ENCODE measurements at places on chromosomes 4 and X.

GRCh38 chrX:115504167-115504566 lies 56.8 kb upstream of the PLS3 start:
- DNase-seq: no peak

GRCh38 chr4:88753658-88754571 lies 56.3 kb upstream of the NAP1L5 start:
- DNase-seq: no peak

- DNase-seq: no peak
Observed at GRCh38 chr4:188110741-188111471, 1.5 kb upstream of the TRIML2 start.

- peak; percentile 63 for DNase-seq
Observed at GRCh38 chrX:107537815-107538214, 88.4 kb downstream of the FRMPD3 start.

DNA sequence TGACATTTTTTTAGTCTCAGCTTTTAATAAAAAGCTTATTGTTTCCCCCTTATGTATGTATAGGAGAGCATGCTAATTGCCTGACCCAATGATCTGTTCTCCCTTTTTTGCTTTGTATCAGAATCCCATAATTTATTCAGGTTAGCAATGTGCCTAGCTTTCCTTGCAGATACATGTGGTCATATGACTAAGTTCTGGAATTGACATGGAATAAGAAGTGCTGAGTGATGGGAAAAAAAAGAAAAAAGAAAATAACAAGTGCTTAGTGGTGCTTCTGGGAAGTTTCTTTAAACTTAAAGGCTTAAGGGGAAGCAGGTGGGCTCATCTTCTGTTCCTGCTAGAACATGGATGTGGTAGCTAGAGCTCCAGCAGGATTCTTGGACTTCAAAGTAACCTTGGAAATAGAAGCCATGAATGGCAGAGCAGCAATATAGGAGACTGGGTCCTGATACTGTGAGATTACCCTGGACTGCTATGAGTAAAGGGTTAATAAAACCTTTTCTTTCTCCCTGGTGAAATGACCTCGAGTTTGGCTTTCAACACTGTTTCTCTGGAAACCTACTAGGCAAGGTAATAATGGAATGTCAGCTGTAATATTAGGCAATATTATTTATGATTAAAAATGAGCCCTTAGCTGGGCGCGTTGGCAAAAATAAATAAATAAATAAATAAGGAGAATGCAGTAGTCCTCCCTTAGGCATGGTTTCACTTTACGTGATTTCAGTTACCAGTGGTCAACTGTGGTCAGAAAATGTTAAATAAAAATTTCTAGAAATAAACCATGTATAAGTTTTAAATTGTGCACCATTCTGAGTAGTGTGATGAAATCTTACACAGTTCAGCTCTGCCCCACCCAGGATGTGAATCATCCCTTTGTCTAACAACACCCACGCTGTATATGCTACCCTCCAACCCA lies 16.7 kb upstream of the RBM41 start:
- no peak for DNase-seq

DNA sequence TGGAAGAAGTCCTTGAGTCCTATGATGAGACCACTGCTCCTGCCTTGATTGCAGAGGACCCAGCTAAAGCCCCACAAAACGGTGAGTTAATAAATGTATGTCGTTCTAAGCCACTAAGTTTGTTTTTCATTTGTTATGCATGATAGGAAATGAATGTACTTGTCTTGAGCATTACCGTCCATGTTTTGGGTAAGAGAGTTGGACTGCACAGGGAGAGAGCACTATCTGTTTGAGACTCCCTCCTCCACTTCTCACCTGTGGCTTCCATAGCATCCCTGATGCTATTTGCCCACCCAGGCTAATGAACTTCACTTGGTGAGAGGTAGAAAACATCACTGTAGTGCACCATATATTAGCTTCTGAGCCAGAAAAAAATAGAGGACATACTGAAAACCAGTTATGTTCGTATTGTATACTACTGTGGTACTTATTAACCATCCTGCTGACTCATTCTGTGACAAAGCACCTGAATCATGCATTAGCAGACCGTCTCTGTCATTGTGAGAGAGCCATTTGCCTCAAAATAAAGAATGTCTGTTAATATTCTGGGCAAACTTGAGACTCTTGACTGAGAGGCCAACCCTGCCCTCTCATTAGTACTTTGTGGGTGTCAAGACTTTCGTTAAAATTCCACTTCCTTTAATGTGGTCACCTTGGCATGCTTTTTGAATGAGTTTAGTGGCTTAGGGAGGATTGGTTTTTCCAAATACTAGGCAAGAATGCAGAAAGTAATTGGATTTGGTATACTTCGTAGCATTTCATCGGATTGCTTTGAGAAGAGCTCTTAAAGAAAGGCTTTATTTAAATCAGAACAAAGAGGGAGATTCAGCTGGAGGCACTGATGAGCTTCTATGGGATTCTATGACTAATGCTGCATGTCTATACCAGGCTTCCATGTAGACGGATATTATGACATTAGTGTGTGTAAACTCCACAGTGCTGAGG lies 99.3 kb upstream of the GRPR start:
- no peak for DNase-seq

DNA sequence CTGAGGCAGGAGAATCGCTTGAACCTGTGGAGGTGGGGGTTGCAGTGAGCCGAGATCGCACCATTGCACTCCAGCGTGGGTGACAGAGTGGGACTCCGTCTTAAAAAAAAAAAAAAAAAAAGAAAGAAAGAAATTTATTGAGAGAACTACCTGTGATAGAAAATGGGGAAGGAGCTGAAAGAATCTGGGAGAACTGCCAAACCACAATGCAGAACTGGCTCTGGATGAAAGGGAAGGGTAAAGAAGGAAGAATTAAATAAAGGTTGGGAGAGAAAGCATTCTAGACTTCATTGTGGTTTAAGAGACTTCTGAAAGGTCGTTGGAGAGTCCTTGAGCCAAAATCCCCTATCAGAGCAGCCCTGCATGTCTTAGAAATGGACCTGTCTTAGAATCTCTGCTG lies 567.9 kb upstream of the HTR2C start:
- no peak for DNase-seq

DNA sequence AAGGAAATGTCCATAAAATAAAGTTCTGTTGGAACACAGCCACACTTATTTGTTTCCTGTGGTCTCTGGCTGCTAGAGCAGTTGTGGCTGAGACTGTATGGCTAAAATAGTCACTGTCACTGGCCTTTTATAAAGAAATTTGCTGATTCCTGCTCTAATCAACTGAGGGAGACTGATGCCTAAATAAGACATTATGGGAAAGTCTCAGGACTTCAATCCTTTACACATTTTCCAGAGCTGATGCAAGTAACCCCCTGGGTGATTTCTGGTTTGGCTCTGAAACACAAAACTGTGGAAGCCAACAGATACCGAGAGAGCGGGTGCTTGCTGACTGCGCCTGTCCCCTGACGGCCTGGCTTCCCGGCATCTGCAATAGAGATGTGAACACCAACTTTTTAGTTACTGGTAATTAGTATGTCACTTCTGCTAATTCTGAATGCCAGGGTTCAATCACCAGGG lies 64.0 kb downstream of the POLR2B start:
- DNase-seq: no peak

DNA sequence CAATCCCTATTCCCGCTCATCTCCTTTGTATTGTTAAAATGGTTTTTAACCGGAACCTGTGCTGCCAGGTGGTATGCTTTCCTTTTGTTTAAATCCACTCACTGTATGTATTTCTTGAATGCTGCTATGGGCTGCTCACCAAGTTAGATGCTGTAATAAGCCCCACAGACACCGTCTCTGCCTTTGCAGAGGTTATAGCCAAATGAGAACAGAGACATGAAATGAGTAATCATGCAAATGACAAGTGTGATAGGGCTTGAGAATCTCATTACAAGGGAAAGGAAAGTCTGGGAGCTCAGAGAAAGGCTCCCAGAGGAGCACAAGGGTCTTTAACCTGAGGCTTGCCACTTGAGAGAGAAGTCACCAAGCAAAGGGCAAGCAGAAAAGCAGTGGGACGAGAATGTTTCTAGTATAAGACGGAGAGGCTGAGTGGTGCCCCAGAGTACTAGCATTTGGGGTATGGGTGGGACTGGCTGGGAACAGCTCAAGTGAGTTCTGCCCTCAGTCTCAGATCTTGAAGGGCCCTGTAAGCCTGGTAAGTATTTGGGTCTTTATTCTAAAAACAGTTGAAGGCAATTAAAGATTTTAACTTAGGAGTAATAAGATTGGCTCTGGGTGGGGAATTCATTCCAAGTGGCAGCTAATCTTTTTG lies 110.8 kb upstream of the H2AZ1 start:
- DNase-seq: no peak

DNA sequence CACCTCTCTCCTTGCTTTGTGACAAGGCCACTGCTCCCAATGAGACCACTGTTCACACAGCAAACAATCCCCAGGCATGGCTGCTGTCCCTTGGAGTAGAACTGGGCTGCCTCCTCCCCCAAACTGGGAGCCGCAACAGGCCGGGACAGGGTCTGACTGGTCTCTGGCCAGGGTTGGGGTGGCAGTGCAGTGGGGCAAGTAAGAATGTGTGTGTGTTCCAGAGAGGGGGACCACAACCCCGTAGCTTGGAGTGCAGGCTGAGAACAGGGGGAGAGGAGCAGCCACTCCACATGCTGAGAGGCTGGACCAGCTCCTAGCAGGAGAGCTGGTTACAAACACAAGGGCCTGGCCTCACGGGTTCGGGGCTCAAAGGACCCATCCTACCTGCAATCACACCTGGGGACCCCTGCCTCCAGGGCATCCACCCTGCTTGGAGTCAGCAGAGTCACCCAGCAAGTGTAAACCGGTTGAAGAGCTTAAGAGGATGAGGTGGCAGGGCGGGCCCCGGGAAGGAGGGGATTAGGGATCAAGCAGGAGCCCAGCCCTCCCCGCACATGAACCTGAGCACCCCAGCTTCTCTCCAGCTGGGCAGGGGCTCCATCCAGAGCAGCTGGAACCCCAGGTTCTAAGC lies 3.8 kb upstream of the ZNF185 start:
- no peak for DNase-seq

GRCh38 chrX:48814722-48815121 lies 11.6 kb upstream of the ERAS start:
- DNase-seq: no peak

- DNase-seq: no peak
Observed at GRCh38 chr4:23686169-23686897, 203.5 kb downstream of the PPARGC1A start.

- DNase-seq: no peak
Observed at GRCh38 chrX:37875675-37876074, 28.3 kb upstream of the DYNLT3 start.

- peak; percentile 6 for DNase-seq
Observed at GRCh38 chr4:63620271-63620670, 789.0 kb downstream of the TECRL start.

- DNase-seq: no peak
Observed at GRCh38 chrX:49292400-49293362, 10.8 kb upstream of the GAGE10 start.

- no peak for DNase-seq
Observed at GRCh38 chr4:83238393-83239248, 46.0 kb downstream of the COQ2 start.

DNA sequence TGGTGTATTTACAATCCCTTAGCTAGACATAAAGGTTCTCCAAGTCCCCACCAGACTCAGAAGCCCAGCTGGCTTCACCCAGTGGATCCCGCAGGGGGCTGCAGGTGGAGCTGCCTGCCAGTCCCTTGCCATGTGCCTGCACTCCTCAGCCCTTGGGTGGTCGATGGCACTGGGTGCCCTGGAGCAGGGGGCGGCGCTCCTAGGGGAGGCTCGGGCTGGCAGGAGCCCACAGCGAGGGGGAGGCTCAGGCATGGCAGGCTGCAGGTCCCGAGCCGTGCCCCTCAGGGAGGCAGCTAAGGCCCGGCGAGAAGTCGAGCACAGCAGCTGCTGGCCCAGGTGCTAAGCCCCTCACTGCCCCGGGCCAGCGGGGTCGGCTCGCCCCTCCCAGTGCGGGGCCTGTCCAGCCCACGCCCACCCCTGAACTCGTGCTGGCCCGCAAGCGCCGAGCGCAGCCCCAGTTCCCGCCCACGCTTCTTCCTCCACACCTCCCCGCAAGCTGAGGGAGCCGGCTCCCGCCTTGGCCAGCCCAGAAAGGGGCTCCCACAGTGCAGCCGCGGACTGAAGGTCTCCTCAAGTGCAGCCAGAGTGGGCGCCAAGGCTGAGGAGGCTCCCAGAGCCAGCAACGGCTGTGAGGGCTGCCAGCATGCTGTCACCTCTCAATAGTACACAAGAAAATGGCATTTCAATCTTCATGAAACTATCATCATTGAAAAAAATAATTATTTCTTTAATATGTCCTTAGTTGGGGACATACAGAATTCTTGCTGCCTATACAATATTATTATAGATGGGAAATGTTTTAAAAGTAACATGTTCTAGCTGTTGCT lies 189.1 kb downstream of the SLC7A11 start:
- no peak for DNase-seq

DNA sequence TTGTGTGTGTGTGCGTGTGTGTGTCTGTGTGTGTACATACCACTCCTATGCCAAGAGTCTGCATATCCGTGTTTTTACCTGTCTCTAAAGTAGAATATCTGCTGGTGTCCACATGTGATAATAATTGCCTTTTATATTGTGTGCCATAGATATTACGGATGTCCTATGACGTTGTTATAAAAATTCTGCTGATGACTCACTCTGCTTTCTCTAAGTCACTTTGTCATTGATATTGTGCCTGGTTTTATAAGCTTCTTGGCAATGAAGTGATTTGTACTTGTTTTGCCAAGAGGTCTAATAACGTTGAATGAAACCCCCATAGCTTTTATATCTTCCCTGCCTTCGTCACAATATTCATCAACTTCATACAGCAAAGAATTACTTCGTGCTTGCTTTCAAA lies 102.6 kb upstream of the C1GALT1C1 start:
- no peak for DNase-seq

GRCh38 chr4:146243141-146243882 lies 29.0 kb downstream of the REELD1 start:
- DNase-seq: peak; percentile 12

DNA sequence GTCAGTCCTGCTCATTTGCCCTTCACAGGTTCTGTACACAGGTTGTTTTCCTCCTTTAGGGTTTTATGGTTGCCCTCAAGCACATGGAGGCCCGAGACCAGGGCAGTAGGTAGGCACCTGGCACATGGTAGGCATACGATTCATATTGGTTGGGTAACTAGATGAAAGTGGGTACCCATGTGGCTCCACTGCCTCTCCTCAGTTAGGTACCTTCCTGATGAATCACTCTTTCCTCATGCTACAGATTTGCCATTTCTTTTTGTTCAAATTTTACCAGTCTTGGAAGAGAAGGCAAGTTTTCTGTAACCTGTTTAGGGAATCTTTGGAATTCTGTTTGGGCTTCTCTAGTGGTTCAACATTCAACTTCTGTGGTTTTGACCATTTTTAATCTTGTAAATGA lies 121.3 kb downstream of the FHIP1A start:
- DNase-seq: no peak

- no peak for DNase-seq
Observed at GRCh38 chr4:178086320-178086719, 644.1 kb upstream of the AGA start.

DNA sequence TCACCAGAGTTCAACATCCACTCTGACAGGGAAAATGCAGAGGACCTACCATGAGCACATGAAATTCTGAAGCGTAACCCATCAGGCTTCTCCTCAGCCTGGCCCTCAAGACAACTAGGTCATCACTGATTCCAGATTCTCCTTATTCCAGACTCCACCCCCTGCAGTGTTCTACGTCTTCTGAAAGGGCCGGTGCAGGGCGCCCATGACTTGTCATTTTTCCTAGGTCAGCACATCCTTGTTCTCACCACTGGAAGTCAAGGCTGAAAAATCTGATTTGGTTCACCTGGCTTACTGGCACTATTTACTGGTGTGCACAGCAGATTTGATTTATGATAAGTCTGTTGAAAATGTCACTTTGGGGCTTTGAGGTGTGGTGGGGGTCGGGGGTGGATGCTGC lies 140.9 kb upstream of the KLF3 start:
- no peak for DNase-seq

- no peak for DNase-seq
Observed at GRCh38 chr4:147620315-147620714, 3.1 kb downstream of the TMEM184C start.

Measured in SJCRH30 (cell line).